Fibroblast of skin of back (primary cell): ENCODE measurements at places on chromosomes 7 and 10.

GRCh38 chr10:132265890-132266496 is 41.8 kb downstream of the STK32C start:
- peak; percentile 18 for DNase-seq

DNA sequence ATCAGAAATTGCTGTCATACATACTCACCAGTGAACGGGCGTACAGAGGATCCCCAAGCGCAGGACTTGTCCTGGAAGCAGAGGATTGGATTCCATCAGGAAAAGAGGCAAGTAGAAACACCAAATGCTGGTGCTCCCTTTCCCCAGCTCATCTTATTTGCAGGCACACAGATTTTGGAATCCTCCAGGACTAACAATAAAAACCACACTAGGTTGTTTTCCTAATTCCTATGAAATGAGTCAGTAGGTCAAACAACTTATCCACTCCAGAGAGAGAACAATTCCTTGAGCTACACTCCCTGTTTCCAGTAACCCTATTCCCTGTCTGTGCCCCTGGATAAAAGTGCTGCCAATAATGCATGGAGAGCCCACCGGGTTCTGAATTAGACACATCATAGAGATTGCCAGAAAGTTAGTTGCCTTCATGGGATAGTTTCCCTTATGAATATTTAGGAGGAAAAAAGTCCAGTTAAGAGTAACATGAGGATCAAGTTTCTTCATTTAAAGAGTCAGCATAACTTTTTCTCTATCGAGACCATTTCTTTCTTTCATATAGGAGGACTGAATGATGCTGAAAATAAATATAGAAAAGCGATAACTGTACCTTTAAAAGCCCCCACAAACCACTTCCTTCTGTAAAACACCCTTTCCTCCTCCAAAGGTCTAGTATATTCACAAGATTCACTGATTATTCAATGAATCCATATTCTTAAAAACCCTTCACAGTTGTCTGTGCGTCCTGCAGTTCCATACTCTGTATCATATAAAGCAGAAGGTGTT is 178.3 kb upstream of the KLF14 start:
- DNase-seq = peak; percentile 95

DNA sequence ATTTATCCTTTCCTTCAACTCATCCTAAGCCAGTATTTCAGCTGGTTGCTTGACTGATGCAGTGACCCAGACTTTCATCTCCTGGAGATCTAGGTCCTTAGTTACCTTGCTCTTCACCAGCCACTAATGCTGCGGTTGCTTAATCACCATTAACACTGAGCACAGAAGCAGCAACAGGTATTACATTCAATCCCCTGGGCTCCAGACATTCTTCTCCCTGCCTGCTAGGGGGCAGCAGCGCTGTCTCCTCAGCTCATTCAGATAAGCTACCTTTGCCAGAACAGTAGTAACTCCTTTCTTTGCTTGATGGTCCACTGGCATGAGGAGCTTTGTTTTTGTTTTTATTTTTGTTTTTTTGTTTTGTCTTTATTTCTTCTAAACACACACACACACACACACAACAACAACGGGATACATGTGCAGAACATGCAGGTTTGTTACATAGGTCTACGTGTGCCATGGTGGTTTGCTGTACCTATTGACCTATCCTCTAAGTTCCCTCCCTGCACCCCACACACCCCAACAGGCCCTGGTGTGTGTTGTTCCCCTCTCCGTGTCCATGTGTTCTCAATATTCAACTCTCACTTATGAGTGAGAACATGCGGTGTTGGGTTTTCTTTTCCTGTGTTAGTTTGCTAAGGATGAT is 1043.2 kb upstream of the C7orf33 start:
- peak; percentile 31 for DNase-seq

- no peak for DNase-seq
Measured at GRCh38 chr7:12017046-12017445, 185.0 kb upstream of the THSD7A start.

- DNase-seq = no peak
Measured at GRCh38 chr7:47374538-47374937, 207.4 kb downstream of the TNS3 start.

- DNase-seq = peak; percentile 84
Measured at GRCh38 chr7:44639671-44640321, 33.4 kb downstream of the OGDH start.

GRCh38 chr10:11602919-11603523 is 8.4 kb downstream of the USP6NL start:
- DNase-seq = no peak

DNA sequence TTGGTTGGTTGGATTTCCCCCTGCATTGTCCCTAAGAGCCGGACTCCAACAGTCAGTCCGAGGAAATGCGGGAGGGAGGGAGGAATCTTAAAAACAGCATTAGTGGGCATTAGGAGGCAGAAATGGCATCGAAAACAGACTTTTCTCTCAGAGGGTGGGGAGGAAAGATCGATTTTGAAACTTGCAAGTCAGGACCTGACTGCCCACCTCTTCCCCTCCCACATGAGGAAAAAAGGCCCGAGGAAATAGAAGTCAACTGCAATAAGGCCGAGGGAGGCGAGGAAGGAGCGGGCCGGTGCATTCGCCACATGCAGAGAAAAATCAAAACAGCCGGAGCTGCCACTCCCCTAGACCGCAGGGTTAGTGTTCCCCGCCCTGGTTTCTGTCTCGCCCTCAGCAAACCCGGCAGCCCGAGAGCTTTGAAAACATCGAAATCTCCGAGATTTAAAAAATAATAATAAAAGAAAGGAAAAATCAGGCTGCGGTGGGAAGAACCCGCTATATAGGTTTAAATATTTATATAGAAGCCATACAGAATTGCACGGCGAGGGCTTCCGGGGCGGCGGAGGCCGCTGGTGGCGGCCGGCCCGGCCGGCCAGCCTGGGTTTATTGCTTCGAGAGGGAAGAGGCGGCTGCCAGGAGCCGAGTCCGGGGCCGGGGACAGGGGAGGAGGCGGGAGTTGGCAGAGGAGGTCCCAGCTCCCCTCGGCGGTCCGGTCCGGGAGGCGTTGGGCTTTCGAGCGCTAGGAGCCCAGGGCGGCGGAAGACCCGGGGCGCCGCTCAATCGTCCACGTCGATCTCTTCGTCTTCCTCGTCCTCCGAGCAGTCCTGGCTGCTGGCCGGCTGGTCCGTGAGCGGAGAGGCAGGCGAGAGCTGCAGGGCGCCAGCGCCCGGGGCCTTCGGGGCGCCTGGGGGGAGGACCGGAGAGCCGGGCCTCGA is 2.5 kb downstream of the LBX1 start:
- DNase-seq = no peak

DNA sequence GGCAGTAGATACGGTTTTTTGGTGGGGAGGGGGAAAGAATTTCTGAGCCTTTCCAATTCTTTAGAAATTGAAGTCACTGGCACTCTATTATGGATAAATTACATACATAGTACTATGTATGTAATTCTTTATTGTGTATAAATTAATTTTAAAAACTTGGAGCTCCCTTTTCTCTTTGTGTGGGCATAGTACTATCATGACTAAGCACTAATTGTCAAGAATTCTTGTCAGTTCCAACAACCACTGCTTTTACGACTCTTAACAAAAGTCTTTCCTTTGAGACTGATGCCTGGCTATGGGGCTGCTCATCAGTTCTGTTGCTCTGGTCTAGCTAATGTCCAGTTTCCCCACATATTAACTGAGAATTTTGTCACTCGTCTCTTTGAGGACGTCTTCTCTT is 365.3 kb upstream of the RNF32 start:
- DNase-seq = no peak

DNA sequence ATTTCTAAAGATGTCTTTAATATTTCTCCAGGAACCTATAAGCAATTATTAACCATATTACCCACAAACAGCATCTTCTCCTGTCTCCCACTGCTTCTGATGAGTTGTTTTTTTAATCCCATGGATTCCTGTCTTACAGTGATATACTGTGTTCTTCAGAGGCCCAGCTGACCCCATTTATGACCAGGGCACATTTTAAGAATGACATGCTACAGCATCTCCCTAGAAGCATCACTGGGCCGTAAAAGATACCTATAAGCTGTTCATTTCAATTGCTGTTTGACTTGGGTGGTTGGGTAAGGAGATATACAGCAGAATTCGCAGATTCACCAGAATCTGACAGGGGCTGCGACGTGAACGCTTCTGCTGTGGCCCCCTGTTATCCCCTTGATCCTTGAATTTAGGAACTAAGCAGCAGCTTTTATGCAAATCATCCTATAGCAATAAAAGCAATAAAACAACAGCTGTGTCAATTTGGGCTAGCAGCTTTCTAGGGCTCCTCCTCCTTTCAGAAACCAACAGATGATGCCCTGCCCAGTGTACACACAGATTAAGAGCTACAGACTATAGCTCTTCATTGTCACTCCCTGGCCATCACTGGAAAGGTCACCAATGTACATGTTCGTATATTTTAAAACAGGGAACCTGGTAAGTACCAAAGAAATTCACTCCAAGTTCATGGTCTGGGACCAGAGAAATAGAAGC is 86.8 kb downstream of the CPEB3 start:
- no peak for DNase-seq

- no peak for DNase-seq
Measured at GRCh38 chr10:129955601-129956285, 8.3 kb downstream of the EBF3 start.
